ENCODE measurements at places on chromosomes 7 and 10.

DNA sequence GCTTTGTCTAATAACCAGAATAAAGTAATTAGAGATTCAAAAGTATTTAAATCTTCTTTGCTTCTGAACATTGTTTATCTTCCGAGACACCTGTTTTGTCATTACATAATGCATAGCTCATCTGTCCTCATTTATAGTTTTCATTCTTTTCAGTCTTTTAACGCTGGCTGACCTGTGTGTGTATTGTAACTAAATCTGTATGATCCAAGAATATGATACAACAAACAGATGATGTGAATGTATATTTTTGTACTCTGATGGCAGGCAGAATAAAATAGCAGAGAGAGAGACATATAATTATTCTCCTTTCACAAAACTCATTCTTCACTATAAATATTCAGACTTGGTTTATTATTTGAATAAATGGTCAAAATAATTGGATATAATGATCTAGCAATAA, 80.6 kb downstream of the ORC5 start:
- no peak for DNase-seq

- no peak for DNase-seq
Measured at GRCh38 chr7:70710011-70710480, 421.9 kb upstream of the GALNT17 start.

- DNase-seq, result no peak
Measured at GRCh38 chr7:47873762-47874161, 74.5 kb downstream of the PKD1L1 start.

DNA sequence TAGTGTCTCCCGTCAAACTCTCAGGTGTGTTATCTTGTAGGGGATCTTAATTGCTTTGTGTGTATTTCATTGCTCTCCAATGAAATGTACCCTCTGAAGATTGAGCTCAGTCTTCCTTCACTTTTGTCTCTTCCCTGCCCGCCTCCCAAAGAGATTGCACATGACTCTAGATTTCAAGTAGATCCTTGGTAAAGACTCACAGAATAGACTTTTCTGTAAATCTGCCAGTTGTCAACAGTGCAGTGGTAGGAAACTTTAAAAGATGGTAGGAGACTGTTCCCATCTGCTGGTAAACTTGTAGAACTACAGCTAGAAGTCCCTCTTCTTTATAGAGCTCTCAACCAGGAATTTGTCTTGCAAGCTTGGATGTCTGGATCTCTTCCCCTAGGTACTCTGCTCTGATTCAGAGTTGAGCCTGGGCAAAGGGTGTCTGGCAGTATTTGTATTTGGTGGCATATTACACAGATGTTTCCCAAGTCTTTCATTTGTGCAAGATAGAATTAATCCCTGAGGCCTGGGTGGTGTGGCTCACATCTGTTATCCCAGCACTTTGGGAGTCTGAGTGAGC, 9.6 kb downstream of the CCL26 start:
- no peak for DNase-seq

- DNase-seq, result no peak
Measured at GRCh38 chr10:44865289-44865671, 45.9 kb upstream of the TMEM72 start.

- DNase-seq, result no peak
Measured at GRCh38 chr10:48365668-48366067, 59.2 kb downstream of the MAPK8 start.

DNA sequence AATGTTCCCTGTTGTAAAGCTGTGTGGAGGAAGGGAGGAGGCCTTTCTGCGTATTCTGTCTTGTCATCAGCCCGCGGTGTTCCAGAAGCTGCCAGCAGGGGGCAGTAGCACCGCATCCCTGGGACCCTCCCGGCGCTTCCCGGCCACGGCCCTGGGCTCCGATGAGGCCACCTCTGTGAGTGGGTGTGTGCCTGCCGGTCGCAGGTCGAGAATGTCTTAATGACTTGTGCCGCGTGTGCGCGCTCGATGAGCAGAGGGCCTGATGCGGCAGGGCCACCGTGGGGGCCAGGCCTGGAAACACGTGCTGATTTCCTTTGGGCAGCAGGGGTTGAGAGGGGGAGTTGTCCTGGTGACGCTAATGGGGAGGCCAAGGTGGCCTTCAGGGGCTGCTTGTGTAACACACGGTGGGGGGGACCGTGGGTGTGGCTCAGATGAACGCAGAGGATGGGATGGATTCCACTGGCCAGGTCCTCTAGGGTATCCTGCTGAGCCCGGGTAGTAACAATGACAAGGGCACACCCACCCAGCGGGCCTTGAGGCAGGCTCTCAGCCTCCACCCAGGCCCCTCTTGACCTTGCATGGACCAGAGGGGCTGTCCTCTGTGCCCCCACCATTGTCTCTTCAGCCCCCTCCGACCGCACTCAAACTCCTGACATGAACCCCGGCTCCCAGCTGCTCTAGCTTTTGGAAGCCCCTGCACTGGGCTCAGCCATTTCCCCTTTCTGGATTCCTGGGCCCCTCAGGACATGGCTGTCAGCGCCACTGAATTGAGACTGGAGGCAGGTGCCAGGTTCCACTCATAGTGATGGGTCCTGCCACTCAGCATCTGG, 135.9 kb upstream of the PODXL start:
- DNase-seq, result no peak

- no peak for DNase-seq
Measured at GRCh38 chr10:3142146-3142875, 30.3 kb downstream of the PITRM1 start.

- no peak for DNase-seq
Measured at GRCh38 chr10:36336315-36336714, 694.2 kb upstream of the FZD8 start.

DNA sequence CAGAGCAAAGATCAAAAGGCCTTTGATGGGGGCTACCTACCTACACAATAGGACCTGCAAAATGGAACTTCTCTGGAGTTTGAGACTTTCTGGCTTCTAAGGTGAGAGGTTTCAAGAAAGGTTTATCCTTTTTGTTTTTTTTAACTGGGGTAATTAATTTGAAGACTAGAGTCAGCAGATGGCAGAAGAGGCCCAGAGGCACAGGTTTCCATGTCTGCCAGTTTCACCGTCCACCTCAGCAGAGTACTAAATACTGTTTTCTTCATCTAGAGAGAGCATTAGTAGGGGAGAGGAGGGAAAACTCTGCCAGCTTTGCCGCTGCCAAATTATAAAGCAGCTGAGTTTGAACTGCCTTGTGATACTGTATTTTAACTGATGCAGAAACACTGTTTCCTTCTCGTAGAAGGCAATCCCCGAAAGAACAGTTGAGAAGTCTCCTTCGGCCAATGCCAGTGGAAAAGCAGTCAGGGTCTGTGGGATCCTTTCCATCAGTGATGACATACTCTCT, 138.7 kb downstream of the SLC25A13 start:
- no peak for DNase-seq

Measured in activated T-helper 1 cell treated with Interleukin-2 at 50 U/mL for 16 hours (primary cell).